Stimulated activated CD8-positive, alpha-beta memory T cell treated with anti-CD3 and anti-CD28 coated beads, Interleukin-4, amount 100 ng/mL, for 1 hour (primary cell): ENCODE measurements at places on chromosomes 5 and 9.

DNA sequence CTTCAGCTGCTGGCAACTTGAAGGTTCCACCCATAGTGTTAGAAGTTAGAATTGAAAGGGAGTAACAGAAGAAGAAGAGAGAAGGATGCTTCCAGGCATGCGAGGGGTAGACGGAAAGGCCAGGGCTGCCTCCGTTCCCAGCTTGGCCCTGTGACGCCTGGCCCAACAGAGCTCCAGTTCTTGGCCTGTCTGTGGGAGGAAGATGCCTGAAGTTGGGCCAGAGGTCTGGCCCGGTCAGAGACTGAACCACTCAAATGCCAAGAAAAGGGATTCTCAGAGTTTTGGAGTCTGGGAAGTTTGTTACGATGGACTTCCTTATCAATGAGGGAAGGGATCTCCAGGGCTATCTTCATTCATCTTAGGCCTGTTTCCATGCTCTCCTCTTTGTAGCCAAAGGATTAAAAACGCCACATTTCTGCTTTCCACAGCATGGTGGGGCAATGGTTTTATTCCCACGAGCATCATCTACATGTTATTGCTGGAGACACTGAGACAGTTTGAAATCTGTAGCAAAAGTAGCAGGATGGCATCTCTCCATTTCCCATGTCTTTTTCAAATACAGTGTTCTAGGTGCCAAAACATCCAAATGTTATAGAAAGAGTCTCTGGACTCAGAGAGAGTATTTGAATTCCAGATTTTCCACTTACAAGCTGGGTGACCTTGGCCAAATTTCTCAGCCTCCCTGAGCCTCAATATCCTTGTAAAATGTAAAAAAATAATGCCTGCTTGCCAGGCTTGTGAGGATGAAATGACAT is 65.4 kb upstream of the ANKRD55 start:
- no peak for DNase-seq

DNA sequence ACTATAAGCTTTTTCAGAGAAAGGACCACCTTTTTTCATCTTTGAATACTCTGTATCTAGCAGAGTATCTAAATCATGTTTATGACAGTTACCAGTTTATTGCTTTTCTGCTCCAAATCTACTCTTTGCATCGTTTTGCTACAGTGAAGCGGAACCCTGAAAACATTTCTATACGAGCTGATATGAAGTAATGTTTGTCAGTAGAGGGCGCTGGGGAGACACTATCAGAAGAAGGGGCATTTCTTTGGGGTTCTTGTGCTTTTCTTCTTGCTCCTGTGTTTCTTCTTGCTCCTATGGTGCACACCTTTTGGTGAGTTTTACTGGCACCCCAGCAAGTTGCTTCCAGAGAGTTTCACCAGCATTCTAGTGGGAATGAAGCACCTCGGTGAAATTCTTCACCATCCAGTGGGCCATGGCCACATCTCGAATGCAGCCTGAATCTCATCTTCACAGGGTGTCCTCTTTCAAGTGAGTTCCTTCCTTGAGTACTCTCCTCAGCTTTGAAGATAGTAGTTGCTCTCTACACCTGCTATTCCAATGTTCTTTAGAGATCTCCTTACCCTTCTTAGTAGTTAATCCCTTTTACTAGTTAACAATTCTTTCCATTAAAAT is 98.4 kb downstream of the FGF1 start:
- DNase-seq: no peak

- DNase-seq: no peak
Measured at GRCh38 chr9:14957109-14957508, 46.9 kb upstream of the FREM1 start.

GRCh38 chr9:89929673-89930480 is 325.1 kb downstream of the GADD45G start:
- no peak for DNase-seq

GRCh38 chr5:62312036-62312435 is 6.0 kb downstream of the KIF2A start:
- DNase-seq: no peak

GRCh38 chr9:136725612-136726011 is 13.2 kb downstream of the DIPK1B start:
- DNase-seq: no peak

DNA sequence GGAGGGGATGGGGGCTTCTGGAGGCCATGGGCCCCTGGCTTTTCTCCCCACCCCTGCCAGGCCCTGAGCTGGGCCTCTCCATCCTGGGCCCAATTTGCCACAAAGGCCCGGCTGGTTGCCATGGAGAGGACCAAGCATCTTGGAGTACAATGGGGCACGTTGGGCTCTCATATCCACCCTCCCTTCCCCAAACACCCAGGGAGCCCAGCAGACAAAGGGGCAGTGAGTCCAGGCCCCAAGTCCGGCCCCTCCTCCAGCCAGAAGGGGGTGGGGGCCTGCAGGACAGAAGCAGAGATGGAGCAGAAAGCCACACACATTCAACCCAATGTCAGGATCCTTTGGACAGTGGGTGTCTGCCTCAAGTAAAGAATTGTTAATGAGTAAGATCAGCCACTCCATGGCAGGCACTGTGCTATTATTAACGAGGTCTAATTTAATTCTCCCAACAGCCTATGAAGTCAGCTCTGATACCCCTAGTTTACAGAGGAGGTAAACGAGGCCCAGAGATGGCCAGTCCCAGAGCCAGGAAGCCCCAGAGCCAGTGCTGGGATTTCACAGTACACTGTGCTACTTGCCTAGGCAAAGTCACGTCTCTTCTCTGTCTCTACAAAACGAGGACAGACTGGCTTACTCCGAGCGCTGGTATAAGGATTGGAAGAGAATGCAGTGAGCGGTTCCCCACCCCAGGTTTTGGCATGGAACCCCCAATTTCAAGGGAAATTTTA is 2.3 kb downstream of the CRB2 start:
- no peak for DNase-seq

DNA sequence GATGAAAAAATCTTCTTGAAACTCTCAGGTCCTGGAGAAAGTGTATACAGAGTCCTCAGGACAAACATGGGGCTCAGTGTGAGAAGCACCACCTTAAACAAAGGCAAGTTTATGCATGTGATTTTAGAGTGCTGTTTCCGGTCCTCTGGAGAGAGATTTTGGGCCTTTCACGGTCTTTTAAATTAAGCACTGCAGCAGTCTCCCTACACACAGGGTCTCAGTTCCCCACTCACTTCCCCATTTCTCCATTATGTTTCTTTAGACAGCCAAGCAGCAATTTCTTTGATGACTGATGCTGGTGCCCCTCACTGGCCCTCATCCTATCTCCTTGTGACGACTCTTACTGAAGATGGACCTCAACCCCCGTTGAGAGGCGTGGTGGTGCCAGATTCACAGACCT is 220.2 kb upstream of the CLINT1 start:
- DNase-seq: no peak

- no peak for DNase-seq
Measured at GRCh38 chr5:155082401-155082800, 68.8 kb downstream of the KIF4B start.

DNA sequence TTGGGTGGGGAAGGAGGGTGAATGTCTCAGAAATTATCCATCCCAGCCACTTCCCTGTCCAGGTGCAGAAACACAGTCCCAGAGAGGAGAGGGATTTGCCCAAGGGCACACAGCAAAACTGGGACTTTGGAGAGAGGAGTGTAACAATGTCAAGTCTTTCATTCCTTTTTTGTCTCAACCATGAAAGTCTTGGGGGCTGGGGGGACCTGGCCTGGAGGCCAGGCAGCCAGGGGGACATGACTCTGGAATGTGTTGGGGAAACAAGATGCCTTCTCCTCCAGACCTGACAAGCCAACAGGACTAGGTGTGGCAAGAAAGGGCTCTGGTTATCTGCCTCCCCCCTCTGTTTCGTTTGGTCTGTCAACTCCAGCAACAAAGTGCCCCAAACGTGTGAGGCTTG is 13.9 kb upstream of the HAND1 start:
- no peak for DNase-seq

GRCh38 chr9:120905315-120906164 is 21.1 kb downstream of the TRAF1 start:
- DNase-seq: no peak

- no peak for DNase-seq
Measured at GRCh38 chr5:149863830-149864229, 80.8 kb downstream of the PDE6A start.

DNA sequence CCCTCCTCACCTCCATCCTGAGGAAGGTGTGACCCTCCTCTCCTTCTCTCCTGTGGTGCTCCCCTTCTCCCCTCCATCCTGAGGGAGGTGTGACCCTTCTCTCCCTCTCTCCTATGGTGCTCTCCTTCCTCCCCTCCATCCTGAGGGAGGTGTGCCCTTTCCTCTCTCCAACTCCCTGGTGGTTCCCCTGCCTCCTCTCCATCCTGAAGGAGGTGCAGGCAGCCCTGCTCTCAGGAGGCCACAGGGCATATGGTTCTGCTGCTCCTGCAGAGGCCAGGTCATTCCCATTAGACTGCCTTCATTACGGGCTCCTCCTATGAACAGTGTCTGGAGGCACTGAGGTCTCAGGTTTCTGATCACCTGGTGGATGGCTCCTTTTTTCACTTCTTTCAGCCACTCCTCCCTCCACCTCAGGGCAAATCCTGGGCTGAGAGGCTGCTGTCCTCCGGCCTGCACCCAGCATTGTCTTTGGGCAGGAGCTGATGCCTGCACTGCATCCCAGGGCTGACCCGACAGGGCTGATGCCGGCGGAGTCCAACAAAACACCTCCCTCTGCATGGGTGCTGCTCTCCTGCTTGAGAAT is 197.1 kb downstream of the MED10 start:
- no peak for DNase-seq

- DNase-seq: no peak
Measured at GRCh38 chr5:106862450-106863193, 808.1 kb downstream of the EFNA5 start.

DNA sequence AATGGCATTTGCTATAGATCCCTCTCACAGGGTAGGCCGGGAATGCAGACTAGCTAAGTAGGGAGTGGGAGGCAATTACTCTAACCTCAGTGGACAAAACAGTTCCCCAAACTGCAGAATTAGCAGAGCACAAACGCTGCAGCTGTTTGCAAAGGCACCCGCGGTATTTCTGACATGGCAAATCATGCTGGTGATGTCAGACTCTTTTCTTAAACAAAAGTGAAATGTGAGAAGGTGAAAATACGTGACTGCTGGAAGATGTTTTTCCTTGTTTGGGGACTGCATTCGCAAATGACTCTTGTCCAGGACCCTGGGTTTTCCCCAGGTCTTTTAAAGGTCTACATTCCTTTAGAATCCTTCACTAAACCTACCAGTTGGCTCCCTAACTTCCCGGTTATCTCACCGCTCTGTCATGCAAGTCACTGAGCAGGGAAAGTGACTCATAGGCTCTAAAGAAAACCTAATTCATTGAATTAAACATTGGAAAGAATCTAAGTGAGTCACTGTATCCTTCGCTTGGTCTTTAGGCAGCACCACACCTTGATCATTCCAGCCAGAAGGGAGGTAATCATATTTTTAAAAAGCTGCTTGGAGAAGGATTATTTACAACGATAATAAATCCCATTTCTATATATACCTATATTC is 91.5 kb upstream of the DNAH5 start:
- no peak for DNase-seq

DNA sequence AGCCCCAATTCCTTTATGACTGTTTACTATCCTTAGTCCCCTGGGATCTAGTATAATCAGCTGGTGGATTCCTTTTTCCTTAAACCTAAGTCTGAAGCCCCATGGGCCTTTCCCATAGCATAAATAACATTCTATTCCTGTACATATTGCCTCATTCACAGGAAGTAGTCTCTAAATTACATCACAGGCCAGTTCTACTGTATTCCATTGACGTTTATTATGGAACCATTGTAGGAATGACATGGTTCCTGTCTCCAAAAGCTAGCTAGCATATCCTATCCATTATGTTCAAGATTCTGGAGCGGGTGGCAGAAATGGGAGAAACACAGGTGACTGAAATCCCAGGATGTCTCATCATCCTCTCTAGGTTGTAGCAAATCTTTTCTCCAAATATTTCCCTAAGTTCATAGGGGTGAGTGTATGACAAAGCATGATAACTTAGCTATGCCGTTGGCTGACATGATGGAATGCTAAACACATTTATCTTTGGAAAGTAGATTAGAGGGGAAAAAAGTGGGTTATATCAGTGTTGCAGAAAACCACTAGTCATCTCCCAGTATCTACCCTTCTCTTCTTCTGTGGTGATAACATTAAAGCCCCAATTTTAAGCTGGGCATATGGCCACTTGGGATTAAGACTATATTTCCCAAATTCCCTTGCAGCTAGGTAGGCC is 140.1 kb downstream of the FGF1 start:
- DNase-seq: no peak

DNA sequence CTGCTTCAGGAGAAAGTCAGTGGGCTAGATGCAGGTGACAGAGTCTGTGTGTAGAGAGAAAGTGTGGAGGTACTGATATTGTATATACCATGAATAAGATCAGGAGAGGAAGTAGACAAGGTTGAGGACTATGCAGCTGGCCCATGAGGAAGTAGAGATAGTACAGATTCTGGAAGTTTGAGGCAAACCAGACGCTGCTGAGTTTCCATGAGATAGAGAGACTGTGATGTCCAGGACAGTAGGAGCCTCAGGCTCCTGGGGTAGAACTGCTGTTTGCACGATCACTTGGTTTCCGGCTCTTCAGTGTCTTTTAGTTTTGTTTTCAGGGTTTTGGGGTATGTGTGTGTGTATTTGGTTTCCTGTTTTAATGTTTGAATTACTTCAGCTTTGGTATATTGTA is 13.6 kb downstream of the OTULINL start:
- no peak for DNase-seq

GRCh38 chr5:149616727-149617285 is 35.5 kb downstream of the ARHGEF37 start:
- no peak for DNase-seq

GRCh38 chr9:121222524-121223171 is 21.0 kb upstream of the RAB14 start:
- no peak for DNase-seq

DNA sequence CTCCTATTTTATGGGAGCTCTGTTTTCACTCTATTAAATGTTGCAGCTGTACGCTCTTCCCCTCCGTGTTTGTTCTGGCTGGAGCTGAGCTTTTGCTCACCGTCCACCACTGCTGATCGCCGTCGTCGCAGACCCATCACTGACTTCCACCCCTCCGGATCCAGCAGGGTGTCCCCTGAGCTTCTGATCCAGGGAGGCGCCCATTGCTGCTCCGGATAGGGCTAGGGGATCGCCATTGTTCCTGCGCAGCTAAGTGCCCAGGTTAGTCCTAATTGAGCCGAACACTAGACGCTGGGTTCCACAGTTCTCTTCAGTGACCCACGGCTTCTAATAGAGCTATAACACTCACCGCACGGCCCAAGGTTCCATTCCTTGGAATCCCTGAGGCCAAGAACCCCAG is 96.2 kb upstream of the PRDM9 start:
- DNase-seq: no peak

DNA sequence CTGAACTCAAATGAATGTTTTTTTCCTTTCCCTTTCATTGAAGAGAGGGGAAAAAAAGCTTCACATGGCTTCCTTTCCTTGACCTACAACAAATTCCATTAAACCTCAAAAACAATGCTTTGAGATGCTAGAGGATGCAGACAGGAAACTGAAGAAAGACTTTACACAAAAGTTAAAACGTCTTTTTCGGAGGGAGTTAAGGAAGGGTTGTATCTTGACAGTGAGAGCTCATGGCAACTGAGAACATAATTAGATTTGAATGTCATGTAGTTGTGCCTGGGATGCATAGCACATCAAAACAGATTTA is 66.4 kb downstream of the EBF1 start:
- DNase-seq: no peak
